ENCODE measurements at places on chromosomes 4 and X.

DNA sequence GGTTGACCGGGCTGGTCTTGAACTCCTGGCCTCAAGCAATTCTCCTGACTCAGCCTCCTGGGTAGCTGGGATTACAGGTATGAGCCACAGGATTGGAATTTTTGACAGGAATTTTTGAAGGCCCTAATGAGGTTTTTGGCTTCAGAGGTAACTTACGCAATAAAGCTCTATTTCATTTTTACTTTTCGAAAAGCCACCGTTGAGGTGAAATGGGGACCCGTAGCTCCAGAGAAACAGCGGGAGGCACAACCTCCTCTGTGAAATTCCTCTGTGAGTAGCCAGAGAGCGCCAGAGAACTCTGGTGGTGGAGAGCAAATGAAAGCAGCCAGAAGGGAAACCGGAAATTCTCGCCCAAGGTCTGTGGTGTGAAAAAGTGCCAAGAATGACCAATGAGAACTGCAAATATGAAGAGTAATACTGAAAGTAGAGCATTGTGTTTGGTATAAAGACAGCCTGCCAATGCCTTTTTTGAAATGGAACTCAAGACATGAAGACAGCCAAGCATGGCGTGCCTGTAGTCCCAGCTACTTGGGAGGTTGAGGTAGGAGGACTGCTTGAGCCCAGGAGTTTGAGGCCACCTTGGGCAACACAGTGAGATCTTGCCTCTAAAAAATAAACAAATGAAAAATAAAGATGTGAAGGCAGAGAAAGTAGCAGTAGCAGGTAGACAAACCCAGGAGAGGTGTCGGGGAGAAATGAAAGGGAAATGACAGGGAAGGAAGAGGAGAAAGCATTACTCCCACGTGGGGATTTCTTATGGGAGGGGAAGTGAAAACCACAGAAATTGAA is 33.0 kb upstream of the TMEM131L start:
- peak; percentile 43 for DNase-seq

DNA sequence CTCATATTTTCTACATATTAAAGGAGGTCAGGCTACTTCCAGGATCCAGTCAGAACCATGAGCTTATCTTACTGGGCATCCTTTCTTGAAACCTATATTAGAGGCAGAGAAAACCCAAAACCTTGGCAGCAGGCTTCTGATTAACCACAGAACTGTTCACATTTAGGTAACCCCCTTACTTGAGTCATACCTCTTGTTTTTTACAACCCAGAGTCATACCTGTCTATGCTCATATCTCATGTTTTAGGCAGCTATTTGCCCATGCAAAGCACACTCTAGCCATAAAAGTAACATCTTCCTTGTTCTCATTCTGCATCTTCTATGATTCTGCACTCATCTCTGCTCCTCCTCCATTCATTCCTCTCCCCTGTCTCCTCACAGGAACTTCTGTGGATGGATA is 138.0 kb upstream of the SMIM31 start:
- no peak for DNase-seq

- DNase-seq: peak; percentile 98
Observed at GRCh38 chr4:118278473-118279274, 74.1 kb downstream of the PRSS12 start.

GRCh38 chr4:106365613-106366012 is 3.0 kb downstream of the GIMD1 start:
- no peak for DNase-seq

- no peak for DNase-seq
Observed at GRCh38 chr4:67122029-67122428, 423.3 kb downstream of the CENPC start.

- DNase-seq: no peak
Observed at GRCh38 chr4:89056292-89056952, 563 bp downstream of the FAM13A start.

GRCh38 chrX:70998411-70999027 is 67.6 kb upstream of the SLC7A3 start:
- no peak for DNase-seq

DNA sequence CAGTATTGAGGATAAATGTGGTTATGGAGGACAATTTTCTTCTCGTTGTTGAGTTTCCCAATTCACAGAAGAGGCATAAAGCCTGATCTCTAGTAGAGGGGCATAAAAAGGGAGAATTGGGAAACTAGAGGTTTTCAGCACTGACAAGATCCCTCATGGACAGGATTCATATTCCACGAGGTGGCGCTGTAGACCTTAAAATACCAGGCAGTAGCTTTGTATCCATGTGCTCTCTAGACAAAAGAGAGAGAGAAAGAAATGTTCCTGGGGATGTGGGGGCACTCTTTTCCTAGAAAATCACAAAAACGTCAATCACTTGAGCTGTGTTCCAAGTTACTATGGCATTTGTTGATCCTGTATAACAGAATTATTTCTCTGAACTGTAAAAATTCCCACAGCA is 128.3 kb downstream of the MAGEE1 start:
- DNase-seq: no peak

GRCh38 chr4:90486346-90486745 is 359.2 kb downstream of the CCSER1 start:
- DNase-seq: no peak

- no peak for DNase-seq
Observed at GRCh38 chr4:186644737-186645261, 78.9 kb downstream of the FAT1 start.

GRCh38 chrX:49043987-49044281 is 777 bp upstream of the TFE3 start:
- no peak for DNase-seq

DNA sequence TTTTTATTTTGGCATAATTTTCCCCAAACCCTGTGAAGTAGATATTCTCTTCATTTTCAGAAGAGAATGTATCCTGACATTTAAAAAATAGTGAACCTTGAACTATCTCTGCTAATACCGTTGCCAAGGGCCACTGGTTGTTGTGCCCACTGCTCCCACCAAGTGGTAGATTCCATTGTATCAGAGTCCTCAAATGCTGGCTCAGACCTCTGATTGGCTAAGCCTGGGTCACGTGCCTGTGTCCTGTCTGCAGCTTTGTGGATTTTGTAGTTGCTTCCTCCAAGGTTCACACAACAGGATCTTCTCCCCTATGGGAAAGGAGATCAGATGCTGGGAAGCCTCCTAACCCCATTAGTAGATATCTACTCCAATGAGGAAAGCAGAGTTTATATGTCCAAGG is 104.8 kb upstream of the CASK start:
- no peak for DNase-seq
